AG08396 (cell line): ENCODE measurements at places on chromosomes 6 and 20.

- no peak for DNase-seq
These were observed 222.6 kb upstream of the QKI start for GRCh38 chr6:163191704-163192537.

- no peak for DNase-seq
These were observed 98.1 kb downstream of the NFATC2 start for GRCh38 chr20:51444467-51444866.

GRCh38 chr20:1894951-1895673 is at the start of gene SIRPA:
TSS of gene SIRPA (plus strand) at chr20:1895407. CDS start at chr20:1895448, 41 bp downstream.
- DNase-seq: peak; percentile 95

DNA sequence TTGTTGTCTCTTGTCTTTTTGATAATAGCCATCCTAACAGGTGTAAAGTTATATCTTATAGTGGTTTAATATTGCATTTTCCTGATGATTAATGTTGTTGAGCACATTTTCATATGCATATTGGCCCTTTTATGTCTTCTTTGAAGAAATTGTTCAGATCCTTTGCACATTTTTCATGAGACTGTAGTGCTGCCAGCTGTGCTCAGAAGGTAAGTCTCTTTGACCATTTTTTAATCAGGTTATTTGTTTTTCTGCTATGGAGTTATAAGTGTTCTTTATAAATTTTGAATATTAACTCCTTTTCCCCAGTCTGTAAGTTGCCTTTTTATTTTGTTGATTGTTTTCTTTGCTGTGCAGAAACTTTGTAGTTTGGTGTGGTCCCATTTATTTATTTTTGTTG is 55.8 kb upstream of the ZNF184 start:
- DNase-seq: no peak

DNA sequence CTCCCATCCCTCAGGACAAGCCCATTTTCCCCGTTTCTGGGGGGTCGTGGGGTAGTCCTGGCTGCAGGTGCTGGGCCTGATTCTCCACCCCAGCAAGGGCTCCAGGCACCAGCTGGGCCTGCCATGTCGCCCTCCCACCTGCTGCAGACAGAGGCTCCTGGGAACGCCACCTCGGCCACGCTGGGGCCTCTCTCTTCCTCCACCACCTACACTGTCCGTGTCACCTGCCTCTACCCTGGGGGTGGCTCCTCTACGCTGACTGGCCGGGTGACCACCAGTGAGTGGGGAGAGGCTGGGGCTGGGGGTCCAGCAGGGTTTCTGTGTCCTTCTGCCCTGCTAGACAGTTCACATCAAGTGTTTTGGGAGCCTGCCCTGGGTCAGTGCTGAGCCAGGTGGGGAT is 19.3 kb downstream of the COL20A1 start:
- DNase-seq: no peak

GRCh38 chr6:56643379-56644089 is 845 bp upstream of the DST start:
- no peak for DNase-seq

DNA sequence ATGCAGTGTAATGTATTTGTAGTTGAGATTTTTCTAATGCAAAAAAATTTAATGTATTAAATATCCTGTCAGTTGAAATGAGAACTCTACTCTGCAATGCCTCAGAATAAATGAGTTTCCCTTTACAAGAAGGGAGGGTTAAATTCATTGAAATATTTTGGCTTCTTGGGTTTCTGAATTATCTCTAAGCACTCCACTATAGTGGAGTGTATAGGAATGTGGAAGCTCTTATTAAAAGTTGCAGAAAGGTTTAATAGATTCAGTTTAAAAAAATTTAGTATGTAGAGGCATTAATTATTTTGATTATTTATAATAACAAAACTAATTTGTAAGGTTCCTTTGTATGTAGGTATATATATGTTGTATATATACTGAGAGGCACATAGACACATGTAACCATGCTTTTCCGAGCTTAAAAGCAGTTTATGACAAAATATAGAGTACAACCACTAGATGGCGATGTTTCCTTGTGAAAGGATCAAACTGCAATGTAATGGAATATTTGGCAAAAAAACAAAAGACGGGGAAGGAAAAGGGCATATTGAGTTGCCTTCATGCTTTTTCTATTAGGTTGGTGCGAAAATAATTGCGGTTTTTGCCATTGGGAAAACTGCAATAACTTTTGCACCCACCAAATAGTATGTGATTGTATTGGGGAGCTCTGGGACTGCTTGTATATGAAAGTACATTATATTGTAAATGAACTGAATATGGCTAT is 144.2 kb downstream of the MYO6 start:
- DNase-seq: peak; percentile 40

GRCh38 chr20:2840967-2841531 is 504 bp downstream of the VPS16 start:
- DNase-seq: peak; percentile 85

GRCh38 chr6:156886409-156886808 is 109.2 kb downstream of the ARID1B start:
- no peak for DNase-seq

GRCh38 chr6:130526466-130526865 is 160.6 kb downstream of the TMEM200A start:
- no peak for DNase-seq

DNA sequence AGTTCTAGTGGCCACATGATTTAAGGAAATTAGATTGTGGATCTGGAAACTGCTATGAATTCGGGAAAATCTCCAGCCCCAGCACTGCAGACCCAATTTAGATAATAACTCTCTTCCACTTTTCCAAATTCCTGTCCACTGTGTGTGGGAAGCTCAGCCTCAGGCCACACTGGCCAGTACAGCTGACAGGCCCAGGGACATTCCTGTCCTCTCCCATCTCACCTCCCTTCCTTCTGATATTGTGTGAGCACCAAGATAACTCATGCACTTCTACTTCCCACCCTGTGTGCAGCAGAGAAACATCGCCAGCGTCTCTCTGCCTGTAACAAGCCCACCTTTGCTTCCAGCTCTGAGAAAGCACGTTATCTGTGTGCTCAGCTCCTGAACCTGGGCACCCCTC is 145.1 kb upstream of the RREB1 start:
- DNase-seq: no peak
